ENCODE measurements at places on chromosomes 4 and X.

DNA sequence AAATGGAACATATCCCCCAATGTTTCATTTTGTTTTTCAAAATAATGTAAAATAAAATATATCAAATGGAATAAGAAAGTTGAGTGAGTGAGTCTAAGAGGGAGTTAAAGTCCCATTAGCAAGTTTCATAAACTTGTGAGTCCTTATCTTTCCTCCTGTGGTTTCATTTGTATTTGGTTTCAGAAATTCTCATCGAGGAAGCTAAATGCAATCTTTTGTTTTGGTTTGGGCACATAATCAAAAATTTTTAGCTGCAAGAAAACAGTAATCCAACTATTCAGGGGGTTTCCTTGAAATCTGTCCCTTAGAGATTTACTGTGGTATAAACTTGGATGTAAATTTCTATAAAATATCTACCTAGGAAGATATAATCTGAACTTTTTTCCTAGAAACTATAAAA lies 124.2 kb downstream of the CAMK2D start:
- no peak for DNase-seq

DNA sequence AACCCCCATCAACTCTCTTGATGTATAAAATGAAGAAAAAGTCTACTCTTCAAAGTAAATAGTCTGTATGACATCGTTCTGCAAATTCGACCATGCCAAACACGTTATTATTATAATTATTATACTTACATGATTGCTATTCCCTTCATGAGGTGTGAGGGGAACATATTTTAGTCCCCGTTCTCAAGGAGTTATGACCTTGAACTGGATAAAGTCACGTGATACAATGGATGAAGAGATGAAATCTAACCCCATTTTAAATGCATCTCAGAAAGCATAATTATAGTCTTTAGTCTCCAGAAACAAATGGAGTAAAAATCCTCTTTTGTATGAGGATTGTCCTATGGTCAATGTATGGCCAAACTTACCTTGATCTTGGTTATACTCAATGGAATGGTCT lies 250.3 kb downstream of the HS3ST1 start:
- no peak for DNase-seq

GRCh38 chr4:167210166-167210565 lies 24.1 kb downstream of the SPOCK3 start:
- DNase-seq = no peak

DNA sequence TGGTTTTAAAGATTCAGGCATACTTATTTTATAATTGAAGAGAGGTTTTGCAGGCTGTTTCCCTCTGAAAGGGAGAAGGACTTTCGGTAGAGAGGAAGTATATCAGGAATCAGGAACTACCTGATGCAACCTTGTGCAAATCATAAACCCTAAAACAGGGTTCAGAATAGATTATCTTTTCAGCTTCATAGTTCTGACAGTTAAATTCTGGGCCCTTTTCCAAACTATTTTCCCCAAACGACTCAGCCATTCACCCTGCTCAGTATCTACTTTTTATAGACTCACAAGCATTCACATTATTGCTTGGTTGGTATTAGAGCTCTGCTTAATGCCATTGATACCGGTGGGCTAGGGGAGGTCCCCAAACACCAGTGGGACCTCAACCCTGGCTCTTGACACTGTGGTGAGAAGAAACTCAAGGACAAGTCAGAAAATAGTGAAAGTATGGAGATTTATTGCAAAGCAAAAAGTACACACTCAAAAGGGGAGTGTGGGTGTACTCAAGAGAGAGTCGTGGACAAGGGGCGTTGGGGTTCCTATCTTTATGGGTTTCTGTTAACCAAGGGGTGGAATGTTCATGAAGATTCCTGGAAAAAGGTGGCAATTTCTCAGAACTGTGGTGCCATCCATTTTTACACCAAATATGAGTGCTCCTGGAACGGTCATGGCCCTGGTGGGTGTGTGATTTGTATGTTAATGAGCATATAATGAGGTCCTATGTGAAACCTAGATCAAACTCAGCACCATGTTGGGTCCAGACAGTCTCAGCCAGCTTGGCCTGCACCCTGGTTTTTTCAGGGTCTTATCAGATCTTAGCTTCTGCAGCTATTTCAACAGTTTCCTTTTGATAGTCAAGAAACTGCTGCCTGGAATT lies 238.3 kb downstream of the DCLK2 start:
- no peak for DNase-seq

- DNase-seq = no peak
Measured at GRCh38 chrX:7068939-7069367, 78.6 kb upstream of the STS start.

DNA sequence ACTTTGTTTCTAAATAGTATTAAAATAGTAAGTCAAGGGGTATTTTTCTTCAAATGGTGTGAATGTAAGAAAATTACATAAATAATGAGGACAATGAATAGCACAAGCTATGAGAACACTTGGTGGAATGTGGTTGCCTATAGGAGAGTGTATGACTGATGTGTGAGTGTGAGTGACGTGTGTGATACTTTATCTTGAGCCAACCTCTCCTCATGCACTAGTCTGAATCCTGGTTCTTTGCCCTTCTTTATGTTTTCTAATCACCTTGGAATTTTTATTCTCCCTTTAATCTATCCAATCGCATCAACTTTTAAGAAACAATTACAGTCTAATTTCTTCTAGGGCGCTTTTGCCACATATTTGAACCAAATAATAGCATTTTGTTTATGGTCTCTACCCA lies 98.2 kb downstream of the YIPF7 start:
- DNase-seq = no peak

DNA sequence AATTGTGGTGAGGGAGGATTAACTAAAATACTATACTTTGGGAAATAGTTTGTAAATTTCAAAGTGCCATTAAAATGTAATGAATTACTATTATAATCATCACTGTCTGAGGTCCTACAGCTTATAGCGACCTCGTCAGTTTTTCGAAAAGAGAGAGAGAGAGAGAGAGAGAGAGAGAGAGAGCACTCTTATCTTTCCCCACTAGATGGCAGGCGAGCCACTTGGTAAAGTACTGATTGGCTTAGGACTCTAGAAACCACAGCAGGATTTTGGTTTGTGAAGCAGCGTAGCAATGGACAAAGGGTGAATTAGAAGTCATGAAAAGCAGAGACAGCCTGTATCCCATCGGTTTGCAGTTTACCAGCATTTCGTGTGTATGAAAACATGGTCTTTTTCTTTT lies 52.5 kb downstream of the LINC00632 start:
- no peak for DNase-seq

GRCh38 chr4:138199568-138200235 lies 42.4 kb downstream of the SLC7A11 start:
- no peak for DNase-seq

DNA sequence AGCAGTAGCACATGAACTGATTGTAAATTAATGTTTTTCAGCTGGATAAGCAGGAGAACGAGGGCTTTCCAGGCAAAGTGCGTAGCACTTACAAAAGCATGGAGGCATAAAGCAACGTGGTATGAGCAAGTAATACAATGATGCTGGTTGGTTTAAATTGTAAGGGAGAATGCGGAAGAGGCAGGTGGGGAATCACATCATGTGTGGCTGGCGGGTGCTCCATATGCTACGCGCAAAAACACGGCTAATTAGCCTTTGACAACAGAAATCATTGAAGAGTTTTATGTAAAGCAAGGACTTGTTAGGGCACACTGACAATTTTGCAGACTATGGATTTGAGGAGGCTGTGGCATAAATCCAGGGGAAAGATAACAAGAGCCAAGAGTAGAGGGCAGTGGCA lies 14.6 kb downstream of the SYTL4 start:
- no peak for DNase-seq

DNA sequence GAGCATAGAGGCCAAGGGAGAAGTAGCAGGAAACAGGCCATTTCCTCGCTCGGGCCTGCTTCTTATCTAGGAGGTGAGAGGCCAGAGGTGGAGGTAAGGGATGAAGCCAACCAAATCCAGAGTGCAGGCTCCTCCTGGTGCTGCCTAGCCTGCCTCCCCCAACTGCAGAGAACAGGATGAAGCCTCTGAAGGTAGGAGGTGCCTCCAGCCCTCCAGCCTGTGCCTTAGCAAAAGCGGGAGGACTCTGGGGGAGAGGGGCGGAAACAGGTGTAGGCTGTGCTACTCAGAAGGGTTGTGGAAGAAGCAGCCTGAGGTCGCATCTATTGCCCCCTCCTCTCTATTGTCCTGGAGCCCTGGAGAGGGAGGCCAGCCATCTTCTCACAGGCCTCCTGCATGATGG lies 2.9 kb upstream of the MTM1 start:
- DNase-seq = no peak

DNA sequence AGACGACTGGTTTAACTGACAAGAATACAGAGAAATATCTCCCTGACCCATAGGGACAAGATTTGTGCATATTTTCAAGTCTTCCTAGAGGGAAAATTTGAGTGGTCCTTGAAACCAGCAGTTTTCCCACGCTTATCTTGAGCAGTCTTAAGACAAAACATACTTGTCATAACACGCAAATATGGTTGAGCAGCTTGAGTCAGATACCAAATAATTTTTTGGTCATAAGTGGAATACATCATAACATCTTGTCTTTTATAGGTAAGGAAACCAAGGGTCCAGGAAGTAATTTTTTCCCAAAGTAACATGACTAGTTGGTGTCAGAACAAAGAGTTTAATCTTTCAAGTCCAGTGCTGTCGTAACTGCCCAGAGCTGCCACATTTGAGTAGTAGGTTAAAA lies 50.5 kb downstream of the MOSPD2 start:
- DNase-seq = no peak

GRCh38 chrX:20427173-20427770 lies 160.6 kb upstream of the RPS6KA3 start:
- no peak for DNase-seq

DNA sequence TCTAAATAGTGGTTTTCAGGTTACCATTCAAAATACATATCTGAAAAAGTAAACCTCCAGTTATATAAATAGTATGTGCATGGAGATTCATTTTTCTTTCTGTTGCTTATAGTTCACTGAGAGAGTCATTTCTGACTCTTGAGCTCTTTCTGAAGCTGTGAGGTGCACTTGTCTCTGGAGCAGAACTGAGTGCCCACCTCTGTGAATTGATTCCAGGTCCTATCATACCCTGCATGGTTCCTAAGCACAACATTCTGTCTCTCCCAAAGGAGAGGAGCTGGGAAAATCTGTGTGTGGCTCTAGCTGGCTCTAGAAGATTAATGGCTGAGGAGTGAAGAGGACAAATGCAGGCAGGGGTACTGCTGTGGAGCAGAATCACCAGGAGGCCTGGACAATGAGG lies 161.6 kb upstream of the HCCS start:
- DNase-seq = no peak

- no peak for DNase-seq
Measured at GRCh38 chr4:185381288-185382196, 14.2 kb downstream of the LRP2BP start.

DNA sequence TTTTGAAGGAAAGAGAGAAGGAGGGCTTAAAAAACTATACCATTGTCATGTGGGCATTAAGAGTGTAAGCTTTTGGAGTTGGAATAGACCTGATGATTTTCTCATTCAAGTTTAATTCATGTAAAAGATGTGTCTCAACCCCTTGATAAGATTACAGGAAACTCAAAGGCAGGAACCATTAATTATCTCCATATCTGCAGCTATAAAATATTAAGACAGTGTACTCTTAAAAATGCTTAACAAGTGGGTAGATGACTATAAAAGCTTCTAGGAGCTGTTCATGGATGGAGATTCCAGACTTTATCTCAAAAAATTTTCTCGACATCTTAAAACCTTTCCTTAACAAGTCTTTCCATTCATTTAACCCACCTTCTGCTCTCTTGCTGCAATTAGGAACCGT lies 208.3 kb downstream of the PALLD start:
- no peak for DNase-seq

DNA sequence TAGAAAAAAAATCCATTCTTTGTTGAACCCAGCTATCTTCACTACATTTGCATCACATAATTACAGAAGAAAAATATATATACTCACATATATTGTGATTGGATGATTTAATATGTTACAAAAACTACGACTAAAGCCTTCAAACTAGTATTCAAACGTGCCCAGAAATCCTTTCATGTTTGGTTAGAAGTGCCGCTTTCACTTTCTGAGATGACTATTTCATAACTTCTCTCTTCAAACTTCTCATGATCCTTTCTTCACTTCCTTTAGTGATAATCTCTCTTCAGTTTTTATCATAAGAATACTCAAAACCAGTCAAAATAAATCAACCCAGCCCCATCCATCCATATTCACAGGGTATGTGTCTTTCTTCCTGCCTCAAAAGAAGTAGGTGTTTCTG lies 50.8 kb upstream of the NAF1 start:
- no peak for DNase-seq

DNA sequence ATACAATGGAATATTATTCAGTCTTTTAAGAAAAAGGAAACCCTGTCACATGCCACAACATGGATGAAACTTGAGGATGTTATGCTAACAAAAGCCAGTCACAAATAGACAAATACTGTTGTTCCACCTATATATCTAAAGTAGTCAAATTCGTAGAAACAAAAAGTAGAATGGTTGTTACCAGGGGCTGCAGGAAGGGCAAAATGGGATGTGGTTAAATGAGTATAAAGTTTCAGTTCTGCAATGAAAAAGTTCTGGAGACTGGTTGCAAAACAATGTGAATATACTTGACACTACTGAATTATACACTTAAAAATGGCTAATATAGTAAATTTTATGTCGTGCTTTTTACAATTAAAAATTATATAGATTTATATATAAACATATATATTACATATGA lies 12.2 kb downstream of the SPOCK3 start:
- DNase-seq = no peak

DNA sequence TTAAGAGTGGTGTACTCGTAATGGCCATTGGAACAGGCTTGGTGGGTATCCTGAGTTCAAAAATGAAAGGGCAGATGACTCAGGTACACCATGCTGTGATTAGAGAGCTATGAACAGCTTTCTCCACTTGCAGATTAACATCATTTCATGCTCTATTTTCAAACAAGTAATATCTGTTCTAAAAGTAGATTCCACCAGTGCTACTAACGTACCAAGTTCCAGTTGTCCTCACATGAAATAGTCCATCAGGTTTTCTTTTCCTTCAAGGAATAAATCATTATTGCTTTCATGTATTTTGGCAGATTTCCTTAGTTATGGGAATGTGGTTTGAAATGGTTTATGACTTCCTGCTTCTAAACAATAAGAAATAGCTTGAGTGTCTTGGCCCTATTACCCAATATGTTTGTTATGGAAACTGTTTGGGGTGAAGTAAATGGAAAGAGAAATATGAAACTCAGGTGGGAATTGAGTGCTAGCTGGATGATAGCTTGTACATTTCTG lies 49.9 kb downstream of the PCDH7 start:
- DNase-seq = no peak

DNA sequence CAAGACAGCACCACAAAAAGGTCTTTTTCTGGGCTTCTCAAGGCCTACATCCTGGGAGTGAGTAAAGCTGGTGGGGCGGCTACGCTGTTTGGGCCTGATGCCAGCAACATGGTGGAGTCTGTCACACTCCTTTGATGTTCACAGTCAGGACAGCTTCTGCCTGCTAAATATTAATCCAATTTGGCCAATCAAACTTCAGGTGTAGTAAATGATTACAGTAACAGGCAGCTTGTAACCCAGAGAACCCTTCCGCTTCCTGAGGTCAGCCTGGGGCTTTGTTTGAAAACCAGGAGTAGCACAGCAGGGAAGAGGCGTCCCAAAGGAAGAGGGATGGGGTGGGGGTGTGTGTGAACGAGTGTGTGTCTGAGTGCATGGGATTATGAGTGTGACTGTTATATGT lies 220.4 kb downstream of the MAML3 start:
- DNase-seq = no peak
